ENCODE measurements at places on chromosomes 3 and 15. TPM values are rescaled to one million over a fixed set of nuclear protein-coding genes. Genes with fewer than 3 reads are reported as not detected.

DNA sequence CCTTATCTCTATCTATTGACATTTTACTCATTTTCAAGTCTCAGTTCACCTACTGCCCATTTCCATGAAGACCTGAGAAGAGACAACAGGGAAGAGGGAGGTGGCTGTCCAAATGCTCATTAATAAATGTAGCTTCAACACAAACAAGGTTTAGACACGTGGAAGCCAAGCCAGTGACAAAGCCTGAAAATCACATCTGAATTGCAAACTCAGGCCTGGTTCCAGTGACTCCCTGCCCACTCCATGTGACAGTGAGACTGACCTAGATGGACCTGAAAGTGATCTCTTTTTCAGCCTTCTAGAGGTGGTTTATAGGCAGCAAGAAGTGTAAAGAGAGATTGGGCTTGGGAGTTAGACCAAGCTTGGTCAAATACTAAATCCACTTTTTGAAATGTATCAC is 126.6 kb upstream of the BCL6 start:
- DNase-seq: no peak

DNA sequence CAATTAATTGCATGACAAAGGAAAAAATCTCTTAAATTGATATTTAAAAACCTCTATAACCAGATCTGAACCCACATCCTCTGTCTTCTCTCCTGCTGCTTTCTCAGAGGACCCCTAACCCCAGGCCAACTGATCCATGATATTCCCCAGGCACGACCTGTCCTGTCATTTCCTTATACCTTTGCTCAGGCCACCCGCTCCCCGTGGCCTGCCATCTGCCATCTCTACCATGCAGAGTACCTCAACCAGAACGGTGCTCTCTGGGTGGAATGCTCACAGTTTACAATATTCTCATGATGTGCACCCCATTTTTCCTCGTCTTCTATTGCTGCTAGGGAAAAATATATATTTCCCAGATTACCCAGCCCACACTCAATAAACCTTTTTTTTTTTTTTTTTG is 57.7 kb downstream of the ARHGEF3 start:
- DNase-seq: no peak

- DNase-seq: no peak
Observed at GRCh38 chr15:34284937-34285336, 52.6 kb downstream of the SLC12A6 start.

DNA sequence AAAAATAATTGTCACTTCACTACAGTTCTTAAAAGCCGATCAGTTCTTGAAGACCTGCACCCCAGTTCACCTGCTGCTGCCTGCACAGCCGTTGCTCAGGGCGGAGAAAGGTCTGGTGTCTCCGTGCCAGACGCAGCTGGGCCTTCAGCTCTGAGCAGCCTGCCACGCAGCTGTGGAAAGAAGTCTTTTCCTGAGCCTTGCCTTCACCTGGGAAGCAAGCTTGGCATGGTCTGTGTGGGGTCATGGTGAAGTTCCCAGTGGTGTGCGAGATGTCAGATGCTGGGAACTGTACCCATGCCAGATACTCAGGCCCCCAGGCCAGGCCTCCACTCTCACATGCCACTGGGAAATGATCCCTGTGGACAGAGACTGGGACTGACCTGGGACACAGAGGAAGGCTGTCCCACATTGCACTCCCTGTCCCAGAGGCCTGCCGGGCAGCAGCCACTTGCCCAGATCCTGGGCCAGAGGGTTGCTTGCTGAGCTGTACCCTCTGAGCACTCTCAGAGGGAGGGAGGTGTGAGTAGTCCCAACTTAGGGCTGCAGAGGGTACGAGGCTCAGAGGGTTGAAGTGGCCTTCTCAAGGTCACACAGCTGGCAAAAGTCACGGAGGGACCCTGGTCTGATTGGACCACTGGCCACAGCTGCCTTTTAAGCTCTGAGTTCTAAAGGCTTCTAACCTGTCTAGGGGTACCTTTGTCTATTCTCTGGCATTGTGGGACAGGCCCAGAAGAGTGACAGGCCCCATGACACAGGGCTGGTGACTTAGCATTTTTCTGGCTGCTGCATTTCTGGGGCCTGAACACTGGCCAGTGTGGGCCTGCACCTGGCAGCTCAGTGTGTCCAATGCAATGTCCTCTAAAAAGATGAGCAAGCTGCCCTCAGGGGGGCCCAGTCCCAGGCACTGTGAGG is 55.4 kb downstream of the KLF13 start:
- DNase-seq: no peak

DNA sequence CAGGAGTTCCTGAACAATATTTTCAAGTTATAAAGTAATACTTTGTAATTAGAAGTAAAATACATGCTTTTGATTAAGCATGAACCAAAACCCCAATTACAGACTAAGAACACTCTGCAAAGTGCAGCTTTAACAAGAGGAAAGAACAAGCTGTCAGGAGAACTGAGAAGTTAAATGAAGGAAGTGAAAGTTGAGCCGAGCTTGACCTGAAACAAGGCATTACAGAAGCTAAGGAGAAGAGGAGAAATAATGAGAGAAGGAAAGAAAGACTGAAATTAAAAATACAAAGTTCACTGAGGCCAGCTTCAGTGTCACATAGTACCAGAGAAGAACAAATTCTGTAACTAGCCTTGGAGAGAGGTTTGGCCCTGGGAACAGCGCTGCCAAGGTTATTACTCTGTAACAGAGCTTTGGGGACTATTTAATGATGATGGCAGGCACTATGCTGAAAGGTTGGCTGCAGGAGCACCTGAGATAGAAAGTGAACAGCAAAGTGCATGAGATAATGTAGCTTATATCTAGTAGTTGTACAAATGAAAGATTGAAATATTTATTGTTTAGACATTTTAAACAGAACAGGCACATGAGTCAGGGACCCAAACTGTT is 241.9 kb upstream of the PEX5L start:
- no peak for DNase-seq

- DNase-seq: peak; percentile 39
Observed at GRCh38 chr3:156483961-156484787, 70.7 kb downstream of the SSR3 start.

DNA sequence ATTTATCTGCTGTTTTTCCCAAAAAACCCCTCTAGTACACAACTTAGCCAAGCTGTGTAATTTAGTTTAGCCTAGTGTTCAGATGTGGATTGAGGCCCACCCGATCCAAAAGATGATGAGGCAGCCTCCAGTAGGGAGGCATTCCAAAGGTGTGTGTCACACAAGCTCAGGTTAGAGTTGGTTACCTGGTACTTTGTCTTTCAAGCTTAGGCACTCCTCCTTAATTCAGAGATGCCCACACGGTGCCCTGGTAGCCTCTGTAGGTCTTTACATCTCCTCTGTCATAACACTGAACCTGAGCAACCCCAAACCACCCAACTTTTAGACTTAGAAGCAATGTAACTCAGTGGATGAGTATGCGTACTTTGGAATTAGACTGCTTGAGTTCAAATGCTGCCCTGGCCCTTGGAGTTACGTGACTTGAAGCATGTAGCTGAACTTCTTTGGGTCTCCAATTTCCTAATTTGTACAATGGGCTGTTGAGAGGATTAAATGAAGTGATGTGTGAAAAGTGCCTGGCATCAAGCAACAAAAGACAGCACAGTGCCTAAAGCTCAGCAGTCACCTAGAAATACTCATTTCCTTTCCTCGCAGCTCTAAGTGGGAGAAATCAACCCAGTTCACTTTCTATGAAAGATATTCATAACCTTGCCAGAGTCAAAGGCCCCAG is 284.6 kb upstream of the RARB start:
- DNase-seq: no peak

- DNase-seq: no peak
Observed at GRCh38 chr3:85933326-85933725, 974.5 kb downstream of the CADM2 start.

Gene LTK
- not detected for total RNA-seq

Gene SPSB4
- total RNA-seq: 0.52 TPM

Gene MINAR1
- 1.3 TPM for total RNA-seq

Gene ANKRD34C
- total RNA-seq: not detected
